ENCODE measurements at places on chromosomes 13 and 19.

GRCh38 chr19:2424686-2425621, 2.4 kb downstream of the TIMM13 start:
- DNase-seq = peak; percentile 85

DNA sequence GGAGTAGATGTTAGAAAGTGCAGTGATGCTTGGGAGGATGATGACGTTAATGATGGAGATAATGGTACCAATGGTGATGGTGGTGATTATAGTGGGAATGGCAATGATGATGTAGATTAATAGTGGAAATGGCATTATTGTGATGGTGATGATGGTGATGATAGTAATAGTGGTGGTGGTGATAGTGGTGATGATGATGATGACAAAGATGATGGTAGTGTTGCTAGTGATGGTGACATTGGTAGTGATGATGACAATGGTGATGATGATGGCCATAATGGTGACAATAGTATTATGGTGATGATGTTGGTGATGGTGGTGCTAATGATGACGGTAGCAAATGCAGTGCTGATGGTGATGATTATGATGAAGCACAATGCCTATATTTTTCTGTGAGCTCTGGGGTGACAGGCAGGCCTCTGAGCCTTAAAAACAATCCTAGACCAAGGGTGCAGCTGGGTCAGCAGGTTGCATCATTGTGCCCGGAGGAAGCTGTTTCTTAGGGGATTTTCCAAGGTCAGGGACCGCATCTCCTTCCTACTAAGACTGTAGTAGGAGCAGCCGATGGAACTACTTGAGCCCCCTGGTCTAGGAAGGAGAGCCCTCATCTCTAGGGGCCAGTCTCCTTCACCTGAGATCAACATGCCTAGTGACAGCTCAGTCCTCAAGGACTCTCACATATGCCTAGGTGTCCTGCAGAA, 7.8 kb downstream of the CEACAM18 start:
- no peak for DNase-seq

DNA sequence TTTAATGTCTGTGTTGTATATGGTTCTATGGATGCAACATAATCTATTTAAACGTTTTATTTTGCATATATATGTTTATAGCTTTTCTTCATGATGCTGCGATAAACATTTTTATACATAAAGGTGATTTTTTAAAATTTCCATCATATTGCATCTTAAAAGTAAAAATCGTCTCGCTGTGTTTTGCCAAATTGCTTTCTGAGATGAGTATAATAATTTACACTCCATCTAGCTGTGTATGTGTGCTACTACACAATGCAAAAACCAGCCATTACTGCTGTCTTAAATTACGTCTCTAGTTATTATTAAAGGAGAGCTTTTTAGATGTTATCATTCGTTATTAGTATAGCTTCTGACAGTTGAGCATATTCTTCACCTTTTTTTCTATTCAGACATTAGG, 37.2 kb downstream of the METTL21C start:
- no peak for DNase-seq

- DNase-seq = no peak
Observed at GRCh38 chr19:34135054-34135800, 37.1 kb upstream of the LSM14A start.

DNA sequence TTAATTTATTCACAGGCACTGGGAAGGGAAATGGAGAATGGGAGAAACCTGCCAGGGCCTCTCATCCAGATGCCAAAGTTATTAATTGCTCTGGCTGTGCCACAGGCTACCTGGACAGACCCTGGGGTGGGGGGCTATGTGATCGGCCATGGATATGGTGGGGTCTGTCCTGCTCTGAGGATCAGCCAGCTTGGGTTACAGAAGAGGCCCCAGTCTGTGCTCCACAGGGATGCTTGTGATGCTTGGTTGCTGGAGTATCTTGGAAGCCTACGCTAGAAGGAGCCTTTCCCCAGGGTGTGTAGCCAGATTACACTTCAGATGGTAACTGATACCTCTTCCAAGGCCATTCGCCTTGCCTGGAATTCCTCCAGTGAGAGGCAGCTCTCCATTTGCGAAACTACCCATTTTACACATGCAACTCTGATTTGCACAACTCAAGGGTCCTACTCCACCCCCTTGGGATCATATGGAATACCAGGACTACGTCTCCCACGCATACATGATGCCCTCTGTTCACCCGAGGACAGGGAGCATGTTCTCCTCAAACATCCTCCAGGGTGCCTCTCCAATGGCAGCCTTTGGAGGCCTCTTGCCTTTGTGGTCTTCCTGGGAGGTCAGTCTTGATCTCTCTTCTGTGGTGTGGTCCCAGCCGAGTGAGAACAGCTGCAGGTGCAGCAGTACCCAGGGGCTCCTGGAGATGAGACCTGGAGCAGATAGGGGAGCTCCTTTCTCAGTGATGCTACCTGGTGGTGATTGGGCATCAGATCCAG, 186.6 kb upstream of the TSHZ3 start:
- DNase-seq = no peak

DNA sequence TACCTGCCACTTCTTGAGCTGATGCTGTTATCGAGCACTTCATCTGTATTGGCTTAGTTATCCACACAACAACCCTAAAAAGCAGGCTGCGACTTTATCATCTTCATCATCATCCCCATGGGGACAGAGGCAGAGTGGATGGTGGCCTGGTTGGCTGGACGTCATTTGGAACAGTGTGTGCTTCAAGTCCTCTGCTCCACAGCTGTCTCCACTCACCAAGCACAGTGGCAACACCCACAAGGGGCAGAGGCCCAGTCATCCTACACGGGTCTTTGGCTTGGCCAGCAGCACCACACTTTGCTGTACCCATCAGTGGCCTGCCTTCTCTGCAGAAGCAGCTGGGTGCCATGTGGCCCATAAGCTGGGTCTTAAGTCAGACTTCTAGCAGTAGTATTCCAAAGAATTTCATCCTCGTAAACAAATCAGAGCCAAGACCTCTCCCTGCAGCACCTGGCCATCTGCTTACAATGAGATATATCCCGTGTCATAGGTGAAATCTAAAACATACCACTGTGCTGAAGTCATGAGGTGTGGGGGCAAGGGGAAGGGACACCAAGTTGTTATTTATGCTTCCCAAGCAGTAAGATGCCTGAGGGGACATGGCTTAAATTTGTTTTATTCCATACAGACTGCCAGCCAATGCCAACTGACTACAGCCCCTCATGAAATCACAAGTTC, 47.9 kb upstream of the EPHX3 start:
- DNase-seq = no peak

- DNase-seq = peak; percentile 69
Observed at GRCh38 chr19:45779231-45780145, 2.8 kb downstream of the DMPK start.

- no peak for DNase-seq
Observed at GRCh38 chr19:49348305-49349189, 13.3 kb downstream of the CD37 start.

GRCh38 chr19:44529536-44529935, at the start of gene CEACAM20:
CEACAM20 (minus strand) TSS chr19:44529675; CDS start chr19:44529509, 166 bp downstream.
- no peak for DNase-seq

- no peak for DNase-seq
Observed at GRCh38 chr19:56301155-56301554, 13.5 kb downstream of the ZSCAN5A start.

DNA sequence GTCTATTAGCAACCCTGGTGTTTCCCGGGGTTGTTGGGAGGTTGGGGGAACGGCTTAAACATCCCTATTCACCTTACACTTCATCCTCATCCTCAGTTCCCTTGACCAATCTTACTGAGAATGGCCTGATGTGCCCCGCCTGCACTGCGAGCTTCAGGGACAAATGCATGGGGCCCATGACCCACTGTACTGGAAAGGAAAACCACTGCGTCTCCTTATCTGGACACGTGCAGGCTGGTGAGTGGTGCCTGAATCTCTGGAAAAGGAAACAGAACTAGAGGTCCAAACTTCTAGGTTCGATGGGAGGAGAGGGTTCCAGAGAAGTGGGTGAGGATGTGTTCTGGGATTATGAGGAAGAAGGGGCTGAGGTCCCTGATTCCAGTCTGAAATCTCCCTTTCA, 5.9 kb downstream of the PINLYP start:
- no peak for DNase-seq

DNA sequence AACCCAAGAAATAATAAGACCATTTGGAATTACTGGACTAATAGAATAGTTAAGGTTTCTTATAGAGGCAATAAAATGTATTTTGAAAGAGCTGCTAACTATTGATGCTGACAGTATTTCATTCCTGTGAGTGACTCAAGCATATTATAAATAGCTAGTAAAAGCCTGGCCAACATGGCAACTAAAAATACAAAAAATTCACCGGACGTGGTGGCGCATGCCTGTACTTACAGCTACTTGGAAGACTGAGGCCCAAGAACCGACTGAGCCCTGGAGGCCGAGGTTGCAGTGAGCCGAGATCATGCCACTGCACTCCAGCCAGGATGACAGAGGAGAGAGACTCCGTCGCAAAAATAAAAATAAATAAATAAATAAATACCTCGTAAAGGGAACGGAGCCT, 5.4 kb upstream of the ICAM3 start:
- DNase-seq = no peak

- peak; percentile 50 for DNase-seq
Observed at GRCh38 chr19:3818466-3818865, 32.3 kb upstream of the MATK start.

DNA sequence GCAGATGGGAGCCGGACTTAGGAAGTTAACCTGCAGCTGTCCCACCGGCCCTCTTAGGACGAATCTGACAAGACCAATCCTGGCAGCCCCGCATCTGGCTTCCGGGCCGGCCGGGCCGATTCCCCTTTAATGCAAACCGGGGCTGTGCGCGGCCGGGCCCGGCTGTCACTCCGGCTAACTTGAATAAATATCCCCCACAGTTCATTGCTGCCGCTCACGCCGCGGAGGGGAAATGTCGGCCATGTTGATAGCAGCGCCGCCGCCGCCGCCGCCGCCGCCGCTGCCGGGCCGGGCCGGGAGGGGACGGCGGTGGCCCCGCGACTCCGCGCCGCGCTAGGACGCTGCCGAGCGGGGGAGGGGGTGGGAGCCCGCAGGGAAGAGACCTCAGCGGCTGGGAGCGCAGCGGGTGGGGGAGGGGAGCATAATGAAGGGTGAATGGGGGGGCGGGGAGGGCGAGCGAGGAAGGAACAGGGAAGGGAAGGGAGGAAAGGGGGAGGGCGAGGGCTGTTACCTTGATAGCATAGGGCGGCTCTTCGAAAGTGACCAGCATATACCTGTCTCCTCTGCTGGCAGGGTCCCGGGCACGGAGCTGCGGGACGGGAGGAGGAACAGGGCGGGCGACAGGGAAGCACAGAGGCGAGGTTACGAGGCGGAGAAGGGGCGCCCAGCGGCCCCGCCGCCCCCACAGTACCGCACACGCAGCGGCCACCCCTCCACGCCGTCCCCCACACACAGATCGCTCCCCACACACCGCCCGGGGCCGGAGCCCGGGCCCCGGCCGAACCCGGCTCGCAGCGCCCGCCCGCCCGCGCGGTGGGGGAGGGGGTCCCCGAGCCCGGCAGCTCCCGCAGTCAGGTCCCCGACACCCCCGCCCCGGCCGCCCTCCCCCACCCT, 1.1 kb downstream of the INTS6 start:
- peak; percentile 51 for DNase-seq

DNA sequence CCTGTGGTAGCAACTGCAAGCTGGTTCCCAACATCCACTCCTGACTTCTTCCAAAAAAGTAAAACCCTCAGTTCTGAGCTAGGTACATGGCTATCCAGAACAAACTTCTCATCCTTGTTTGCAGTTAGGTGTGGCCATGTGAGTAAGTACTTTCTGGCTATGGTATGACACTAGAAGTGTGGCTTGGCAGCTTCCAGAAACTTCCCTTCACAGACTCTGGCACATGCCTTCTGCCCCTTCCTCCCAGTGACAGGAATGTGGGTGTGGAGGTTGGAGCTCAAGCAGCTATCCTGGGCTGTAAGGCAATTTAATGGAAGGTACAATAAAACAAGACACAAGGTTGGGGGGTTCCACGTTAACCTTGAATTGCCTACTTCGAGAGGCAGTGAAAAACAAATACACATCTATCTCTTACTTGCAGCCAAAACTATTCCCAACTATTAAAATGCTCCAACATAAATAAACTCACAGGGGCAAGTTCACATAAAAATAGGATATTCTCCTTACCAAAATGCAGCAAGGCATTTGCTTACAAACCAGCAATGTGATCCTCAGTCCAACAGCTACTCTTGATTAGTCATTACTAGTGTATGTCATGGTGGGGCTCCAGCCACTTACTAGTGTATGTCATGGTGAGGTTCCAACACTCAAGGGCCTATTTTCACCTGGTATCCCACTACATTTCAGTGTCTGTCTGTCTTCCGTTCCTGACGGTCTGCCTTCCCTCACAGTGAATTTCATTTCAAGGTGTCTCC, 3.1 kb downstream of the SMG9 start:
- no peak for DNase-seq

DNA sequence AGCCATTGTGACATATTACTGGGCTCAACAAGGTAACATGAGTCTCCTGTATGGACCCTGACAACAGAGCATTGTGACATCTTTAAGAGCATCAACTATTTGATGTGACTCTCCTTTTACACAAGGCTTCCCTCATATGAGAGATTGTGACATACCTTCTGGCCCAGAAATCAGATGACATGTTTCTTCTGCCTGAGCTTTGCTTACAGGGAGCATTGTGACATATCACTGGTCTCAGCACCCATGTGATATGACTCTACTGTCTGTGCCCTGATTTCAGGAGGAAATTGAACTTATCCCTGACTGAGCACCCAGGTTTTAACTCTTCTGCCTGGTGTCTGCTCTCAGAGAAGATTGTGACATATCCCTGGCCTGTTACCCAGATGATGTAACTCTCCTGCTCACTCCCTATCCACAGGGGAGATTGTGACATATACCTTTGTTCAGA, 15.9 kb upstream of the ZNF681 start:
- no peak for DNase-seq

- DNase-seq = no peak
Observed at GRCh38 chr13:80069374-80069773, 271.6 kb downstream of the SPRY2 start.

DNA sequence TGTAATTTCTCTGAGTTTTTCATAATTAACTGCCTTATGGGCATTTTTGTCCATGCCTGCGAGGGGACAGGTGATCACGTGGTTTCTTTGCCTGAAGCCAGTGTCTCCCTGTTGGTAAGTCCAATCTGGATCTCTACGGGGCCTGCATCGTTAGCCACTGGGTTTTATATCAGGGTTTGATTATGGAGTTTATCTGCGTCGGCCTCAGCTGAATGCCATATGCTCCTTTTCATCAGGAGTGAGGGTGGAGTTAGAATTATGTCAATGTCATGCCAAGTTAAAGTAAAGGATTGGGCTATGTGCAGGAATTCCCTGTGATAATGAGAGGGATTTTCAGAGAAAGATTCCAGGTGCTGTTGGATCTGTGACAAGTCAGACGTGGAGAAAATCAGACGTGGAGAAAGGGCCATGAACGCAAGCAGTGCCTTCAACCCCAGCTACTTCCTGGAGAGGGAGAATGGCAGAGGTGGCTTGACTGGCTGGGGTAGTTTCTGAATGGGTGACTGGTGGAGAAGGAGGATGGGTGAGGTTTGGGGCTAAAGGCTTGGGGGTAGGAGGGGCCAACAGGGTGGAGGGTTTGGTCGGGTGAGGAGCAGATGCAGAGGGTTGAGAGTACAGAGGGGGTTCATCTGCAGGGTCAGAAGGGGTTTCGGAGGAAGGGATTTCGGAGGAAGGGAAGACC, 24.3 kb downstream of the TMEM255B start:
- DNase-seq = no peak

- DNase-seq = no peak
Observed at GRCh38 chr13:83943530-83944279, 61.4 kb upstream of the SLITRK1 start.

- DNase-seq = peak; percentile 53
Observed at GRCh38 chr13:35699825-35700510, 223.5 kb upstream of the MAB21L1 start.
